ENCODE measurements at places on chromosomes 5 and 9.

DNA sequence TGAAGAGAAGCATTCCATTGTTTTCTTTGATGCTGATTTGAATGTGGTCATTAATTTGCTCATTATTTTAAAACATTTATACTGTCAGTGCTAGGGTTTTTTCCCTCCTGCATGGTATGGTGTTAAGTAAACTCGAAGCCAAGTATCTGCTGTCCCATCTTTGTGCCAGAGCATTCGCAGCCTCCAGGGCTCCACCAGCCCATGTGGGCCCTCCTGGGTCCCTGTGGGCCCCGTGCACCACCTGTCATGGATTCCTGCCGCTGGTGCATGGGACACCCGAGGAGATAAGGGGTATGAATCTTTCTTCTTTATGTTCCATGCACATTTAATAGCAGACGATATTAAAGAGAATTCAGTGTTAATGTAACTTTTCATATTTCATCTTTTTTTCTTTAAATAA, 95.1 kb downstream of the TRIO start:
- no peak for DNase-seq

DNA sequence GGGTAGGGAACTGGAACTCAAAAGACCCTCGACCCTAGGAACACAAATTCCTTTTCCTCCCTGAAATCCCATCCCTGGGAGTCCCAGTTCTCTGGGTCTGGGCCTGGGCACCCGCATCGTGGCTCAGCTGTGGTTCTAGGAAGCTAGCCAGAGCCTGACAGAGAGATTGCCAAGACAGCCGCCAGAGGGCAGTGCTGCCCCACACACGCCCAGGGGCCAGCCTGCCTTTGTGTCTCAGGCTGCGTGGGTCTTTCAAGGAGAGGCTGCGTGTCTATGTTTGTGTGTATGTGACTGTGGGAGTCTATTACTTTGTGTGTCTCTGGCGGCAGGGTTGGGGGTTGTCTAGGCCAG, 32.0 kb upstream of the TTLL11 start:
- peak; percentile 65 for DNase-seq

- no peak for DNase-seq
Observed at GRCh38 chr9:5994493-5994892, 20.9 kb downstream of the RANBP6 start.

GRCh38 chr5:132060501-132061161, at the start of gene IL3:
IL3 (plus strand) TSS chr5:132060655; CDS start chr5:132060707, 52 bp downstream.
- no peak for DNase-seq

DNA sequence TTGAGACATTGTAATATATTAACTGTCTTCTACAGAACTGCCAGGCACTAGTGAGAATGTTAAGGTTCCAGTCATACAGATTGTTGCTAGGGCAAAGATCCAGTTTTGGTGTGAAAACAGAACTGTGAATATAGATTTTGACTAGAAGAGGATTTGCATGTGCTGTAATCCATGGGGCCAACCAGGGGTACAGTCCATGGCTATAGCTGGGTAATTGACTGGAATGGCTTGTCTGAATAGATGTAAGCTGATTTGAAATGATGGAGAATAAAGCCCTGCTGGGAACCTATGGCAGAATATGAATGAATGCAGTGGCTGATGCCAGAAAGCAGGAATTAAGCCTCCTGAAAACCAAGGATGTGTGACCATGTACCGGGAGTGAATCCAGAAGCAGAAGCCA, 748.5 kb upstream of the CDH10 start:
- no peak for DNase-seq

DNA sequence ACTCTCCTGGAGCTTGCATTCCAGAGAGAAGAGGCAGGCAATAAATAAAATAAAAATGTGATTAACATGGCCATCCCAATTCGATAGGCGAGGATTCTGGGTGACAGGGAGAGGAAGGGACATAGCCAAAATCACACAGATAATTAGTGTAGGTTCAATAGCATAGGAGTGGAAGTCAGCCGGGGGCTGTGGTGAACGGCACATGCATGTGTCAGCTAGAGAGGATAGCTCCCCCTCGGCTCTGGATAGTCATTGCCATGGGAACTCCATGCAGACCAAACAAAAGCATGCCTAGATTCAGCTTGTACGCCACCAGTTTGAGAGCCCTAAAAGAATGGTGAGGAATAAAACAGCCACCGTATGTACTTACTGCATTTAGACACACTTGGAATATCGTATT, 223.5 kb downstream of the GRIA1 start:
- DNase-seq: no peak

- no peak for DNase-seq
Observed at GRCh38 chr9:81892440-81892839, 35.8 kb upstream of the SPATA31D4 start.

GRCh38 chr5:179407191-179408175, 62.2 kb upstream of the ADAMTS2 start:
- DNase-seq: no peak

GRCh38 chr5:4130819-4131218, 535.2 kb downstream of the IRX1 start:
- no peak for DNase-seq

- DNase-seq: no peak
Observed at GRCh38 chr5:9716838-9717281, 86.7 kb upstream of the TAS2R1 start.

GRCh38 chr5:132866342-132867045, at the start of the genes GDF9 and UQCRQ:
GDF9 (minus strand) TSS chr5:132866469; CDS start chr5:132864533, 1,936 bp downstream.
UQCRQ (plus strand) TSS chr5:132866642; CDS start chr5:132866882, 240 bp downstream.
- DNase-seq: peak; percentile 90

- no peak for DNase-seq
Observed at GRCh38 chr5:28143519-28143918, 1105.1 kb upstream of the CDH9 start.

- DNase-seq: no peak
Observed at GRCh38 chr5:66769030-66769733, 173.0 kb downstream of the MAST4 start.

DNA sequence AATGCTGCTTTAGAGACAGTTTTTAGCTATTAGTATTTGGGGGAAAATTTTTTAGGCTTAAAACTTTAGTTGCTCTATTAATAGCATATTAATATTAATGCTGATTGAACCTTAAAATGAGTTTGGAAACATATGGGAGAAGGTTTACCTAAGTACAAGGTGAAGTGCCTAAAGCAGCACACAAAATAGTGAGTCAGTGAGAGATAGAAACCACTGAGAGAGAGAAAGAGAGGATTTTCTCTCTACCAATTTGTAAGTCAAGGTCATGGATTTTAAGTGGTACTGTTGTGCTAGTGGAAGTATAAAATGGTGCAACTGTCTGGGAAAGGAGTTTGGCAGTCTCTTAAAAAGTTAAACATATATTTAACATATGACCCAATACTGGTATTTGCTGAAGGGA, 64.9 kb downstream of the MARCHF3 start:
- no peak for DNase-seq

DNA sequence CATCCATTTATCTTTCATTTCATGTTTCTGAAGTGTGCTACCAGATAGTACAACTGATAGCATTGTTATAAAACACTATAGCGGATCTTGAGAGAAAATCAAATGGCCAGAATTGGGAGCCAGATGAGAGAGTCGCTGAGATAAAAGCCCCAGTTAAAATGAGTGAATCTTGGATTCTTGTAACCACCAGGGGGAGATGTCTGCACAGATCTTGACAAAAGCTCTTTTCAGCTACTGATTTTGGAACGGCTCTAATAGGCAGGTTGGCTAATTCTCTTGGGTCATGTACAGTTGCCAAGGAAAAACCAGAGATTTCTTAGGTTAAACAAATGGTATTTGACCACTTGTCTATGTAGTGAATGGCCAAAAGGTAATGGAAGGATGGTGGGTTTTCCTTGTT, 21.7 kb downstream of the F2RL2 start:
- peak; percentile 4 for DNase-seq

DNA sequence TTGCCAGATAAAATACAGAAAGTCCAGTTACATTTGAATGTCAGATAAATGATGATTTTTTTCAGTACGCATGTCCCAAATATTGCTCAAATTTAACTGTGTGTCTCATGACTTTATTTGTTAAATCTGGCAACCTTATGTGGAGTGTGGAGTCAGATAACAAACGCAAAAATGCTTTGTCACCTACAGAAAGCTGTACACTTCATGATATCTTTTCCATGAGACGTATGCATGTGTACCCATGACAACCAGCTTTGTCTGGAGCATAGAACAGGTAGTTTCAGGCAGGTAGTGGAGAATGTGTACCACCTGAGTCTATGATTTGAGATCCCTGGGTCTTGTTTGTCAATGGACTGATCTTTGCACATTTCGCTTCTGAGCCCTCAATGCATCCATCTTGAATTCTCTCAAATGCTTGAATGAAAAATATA, 105.5 kb upstream of the CPEB4 start:
- DNase-seq: no peak

DNA sequence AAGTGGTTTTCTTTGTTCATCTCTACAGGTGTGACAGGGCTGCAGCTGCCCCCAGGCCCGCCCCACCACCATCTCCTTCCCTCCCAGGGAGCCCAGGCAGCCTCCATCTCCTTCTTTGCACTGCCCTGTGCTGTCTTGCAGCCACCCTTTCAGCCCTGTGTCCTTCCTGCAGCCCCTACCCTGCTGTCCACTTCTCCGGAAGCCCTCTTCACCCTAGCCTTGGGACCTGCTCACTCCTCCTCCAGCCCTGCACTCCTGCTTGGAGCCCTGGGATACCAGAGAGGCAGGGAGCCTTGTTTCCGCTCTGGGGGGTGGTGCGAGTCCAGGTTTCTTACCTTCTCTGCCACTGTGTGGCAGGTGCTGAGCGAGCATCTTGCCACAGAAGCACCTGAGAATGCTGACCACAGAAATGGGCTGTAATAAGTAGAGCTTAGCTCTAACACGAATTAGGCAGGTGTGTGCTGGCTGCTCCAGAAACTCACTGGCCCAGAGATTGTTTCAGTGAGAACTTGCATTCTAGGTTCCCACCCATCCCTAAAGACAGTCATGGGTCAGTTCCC, 51.3 kb upstream of the GADD45G start:
- DNase-seq: no peak

DNA sequence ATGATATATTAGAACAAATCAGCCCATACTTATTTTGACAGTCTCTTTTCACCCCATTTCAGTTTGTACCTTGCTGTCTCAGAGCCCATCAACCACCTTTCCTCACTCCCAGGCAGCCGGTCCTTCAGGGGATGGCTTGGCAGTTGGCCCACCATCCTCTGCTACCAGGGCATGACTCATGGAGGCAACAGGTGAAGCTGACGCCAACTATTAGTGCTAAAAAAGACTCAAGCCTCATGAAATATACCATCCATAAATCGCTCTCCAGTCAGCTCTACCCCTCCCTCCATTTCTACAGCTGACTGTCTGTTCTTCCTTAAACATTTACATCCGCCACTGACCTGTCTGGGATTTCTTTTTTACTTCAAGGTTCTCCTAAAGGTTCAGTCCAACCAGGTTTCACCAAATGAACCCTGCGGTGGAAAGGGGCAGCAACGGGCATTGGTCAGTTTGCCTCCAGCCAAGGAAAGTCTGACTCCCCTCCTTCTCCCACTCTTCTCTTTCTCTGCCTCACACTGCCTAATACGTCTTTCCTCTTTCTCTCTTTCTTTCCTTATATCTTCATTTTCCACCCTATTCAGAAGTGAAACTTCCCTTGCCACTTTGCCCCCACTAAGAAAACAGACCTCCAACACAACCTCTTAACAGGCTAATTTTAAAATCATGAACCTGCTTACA, 439.1 kb downstream of the RAB3C start:
- no peak for DNase-seq

DNA sequence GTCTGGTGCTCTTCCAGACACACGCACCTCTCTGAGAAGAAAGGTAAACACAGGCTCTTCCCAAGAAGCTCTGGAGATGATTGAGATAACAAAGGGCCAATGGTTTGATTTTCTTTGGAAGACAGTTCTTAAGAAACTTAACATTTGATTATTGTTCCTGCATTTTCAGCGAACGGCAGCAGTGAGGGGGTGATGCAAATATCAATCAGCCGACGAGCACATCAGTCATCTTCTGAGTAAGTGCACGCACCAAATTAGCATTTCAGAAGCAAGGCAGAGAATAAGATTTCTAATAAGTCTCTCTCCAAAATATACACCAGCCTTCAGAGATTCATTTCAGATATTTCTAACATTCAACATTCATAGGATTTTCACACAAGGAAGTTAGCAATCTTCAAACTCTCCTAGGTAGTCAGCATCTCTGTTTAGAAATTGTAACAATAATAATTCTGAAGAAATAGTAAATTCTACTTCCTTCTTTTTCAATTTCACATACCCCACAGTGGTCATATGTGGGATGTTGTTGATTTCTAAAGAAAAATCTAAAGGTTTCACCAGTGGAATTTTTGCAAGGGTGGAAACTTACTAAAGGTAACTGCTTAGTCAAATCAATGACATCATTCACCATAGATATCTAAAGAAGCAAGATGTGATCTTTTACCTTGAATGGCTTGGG, 250.3 kb downstream of the SEC61B start:
- no peak for DNase-seq

DNA sequence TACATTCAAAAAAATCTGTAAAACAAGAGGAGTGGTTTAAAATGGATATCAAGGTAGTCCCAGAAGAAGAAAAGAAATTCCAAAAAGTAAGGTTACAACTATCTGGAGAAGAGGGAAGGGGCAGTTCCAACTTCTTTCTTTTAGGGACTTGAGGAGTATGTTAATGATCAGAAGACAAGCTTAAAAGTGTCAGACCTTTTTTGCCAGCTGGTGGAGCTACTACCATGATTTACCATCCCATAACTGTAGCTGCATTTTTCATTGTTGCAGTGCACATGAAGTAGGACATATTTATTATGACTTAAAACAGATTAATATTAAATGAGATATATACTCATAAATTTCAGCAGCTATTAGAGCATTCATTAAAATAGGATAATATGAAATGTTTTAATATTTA, 158.5 kb upstream of the RGS7BP start:
- no peak for DNase-seq

- DNase-seq: no peak
Observed at GRCh38 chr9:129703667-129704355, 38.4 kb downstream of the PRRX2 start.

- peak; percentile 84 for DNase-seq
Observed at GRCh38 chr9:136109351-136110081, 9.2 kb downstream of the TMEM250 start.

DNA sequence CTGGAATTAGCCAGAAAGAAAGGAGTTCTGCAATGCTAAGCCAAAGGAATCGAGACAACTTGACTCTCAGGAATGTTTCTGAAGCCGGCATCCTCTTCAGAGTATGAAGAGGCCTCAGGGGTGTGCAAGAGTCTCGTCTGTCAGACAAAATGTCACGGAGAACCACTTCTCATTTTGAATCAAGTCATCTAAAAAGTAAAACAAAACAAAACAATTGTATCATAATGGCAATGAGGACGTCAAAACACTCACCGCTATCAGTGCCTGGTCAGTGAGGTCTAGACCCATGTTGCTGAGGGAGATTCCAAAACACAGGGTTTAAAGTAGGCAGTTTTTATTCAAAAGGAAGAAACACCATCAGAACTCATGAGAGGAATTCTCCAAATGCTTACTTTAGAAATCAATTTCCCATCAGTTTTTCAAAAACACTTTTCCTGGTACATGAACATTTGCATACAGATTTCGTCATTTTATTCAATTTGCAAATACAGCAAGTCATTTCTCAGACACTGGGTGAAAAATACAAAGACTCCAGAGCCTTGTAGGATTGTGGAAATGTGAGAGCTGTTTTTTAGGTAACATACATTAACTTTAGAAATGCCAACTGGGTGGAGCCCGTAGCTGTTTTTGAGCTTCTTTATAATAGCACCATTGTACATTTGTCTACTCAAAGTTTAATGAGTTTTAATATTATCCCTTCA, 89.5 kb upstream of the MAP3K1 start:
- DNase-seq: no peak

- DNase-seq: no peak
Observed at GRCh38 chr9:2560180-2560579, 61.4 kb upstream of the VLDLR start.
